ENCODE measurements at places on chromosomes 5 and 9.

DNA sequence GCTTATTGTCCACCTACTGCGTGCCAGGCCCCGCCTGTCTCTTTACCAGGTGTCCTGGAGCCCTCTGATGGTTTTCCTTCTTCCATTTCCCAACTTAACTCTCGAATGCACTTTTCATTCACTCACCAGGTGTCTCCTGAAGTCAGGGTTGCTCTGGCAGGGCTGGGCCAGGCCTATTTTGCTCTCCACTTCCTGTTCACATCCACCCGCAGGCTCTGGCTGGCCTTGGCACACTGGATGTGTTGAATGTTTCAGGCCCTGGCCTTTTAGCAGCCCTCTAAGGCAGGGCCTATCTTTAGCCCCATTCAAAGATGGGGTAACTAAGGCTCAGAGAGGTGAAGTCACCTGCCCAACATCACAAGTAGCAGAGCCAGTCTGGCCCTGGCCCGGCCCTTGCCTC lies 16.4 kb downstream of the LRRC8A start:
- DNase-seq, result no peak

GRCh38 chr9:111474385-111474784 lies 9.8 kb downstream of the ECPAS start:
- DNase-seq, result no peak

DNA sequence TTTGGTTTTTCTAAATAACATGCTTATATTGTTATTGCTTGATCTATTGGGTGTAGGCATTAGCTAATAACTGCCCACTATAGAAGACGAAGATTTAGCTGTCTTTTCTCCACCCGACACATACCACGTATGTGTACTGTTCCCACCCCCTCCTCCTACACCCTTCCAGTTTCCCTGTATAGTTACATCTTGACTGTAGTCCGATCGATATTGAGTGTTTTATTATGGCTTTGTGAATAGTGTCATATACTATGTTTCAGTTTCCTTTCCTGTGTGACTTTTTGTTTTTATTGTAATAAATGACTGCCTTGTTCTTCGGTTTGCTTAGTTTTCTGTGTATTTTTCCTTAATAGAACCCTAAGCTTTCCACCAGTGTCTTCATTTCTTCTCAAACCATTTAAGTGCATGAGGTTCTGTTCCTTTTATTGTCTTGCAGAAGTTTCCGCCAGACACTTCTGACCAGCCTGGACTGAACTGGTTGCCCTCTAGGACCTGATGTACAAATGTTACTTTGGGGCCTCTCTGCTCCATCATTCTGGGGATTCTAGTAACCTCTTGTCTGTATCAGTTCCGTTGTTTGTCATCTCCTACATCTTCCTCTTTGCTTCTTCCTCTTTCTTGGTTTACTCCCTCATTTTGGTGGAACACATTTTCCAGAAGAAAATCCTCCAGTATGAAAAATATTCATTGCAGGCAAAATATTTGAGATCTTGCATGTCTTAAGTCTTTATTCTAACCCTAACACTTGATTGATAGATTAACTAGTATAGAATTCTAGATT lies 61.8 kb downstream of the PRKACG start:
- DNase-seq, result no peak

GRCh38 chr9:134723037-134723436 lies 81.4 kb downstream of the COL5A1 start:
- no peak for DNase-seq

- DNase-seq, result no peak
Measured at GRCh38 chr5:39638813-39639212, 214.0 kb upstream of the DAB2 start.

DNA sequence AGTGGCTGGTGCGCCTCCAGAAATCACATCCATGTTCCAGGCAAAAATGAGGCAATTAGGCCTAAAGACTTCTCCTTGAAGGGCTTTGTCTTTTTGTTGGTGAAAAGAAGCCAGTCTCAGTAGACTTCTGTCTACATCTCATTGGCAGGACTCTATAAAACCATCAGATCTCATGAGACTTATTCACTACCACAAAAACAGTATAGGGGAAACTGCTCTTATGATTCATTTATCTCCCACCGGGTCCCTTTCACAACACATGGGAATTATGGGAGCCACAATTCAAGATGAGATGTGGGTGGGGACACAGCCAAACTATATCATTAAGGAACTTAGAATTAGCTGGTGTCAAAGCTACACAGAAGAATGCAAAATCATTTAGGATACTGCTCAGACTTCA lies 77.7 kb upstream of the SNX2 start:
- DNase-seq, result no peak

- DNase-seq, result no peak
Measured at GRCh38 chr9:20728493-20729220, 44.6 kb downstream of the FOCAD start.

GRCh38 chr5:1067141-1068121 lies 44.4 kb downstream of the SLC12A7 start:
- DNase-seq, result no peak

- peak; percentile 36 for DNase-seq
Measured at GRCh38 chr5:171162596-171162995, 146.5 kb upstream of the TLX3 start.

DNA sequence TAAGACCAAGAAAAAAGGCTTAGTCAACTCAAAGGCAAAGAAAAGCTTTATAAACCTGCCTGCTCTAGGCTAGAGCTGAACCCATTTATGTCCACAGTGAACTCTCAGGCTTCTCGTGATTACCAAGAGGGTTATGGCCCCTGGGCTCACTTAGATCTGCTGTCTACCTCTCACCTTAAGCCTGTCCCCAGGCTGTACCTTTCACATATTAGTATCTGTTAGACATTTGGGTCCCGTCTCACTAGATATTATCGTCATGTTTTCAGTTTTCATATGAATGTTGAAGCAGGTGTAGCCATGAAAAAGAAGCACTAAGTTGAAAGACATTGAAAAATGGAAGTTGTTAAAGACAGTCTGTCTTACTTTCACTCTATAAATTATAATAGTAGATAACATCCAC lies 75.2 kb upstream of the COX7C start:
- no peak for DNase-seq

DNA sequence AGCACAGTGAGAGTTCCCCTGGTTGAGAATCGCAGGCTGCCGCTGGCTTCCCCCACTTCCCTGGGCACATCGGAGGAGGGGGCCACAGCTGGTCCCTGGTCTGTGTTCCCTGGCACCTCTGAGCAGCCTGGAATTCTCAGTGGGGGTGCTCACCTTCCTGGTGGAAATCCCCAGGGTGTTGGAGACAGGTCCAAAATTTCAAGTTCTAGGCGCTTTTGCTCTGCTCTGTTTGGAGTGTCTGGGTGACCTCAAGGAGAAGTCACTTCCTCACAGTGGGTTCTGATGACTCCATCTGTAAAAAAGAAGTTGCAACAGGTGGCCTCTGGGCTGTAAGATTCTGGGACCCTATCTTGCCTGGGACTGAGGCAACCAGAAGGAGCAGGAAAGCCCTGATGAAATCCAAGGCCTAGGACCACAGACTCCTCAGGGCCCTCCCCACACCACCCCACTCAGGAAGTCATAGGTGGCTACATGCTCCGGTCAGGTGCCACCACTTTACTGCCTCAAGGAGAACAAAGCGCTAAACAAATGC lies at the start of gene TRAF1:
TRAF1 (minus strand) TSS at position 400 of the 532 bp plus-strand sequence. CDS start 721 bp downstream, outside the sequence.
- DNase-seq, result no peak

DNA sequence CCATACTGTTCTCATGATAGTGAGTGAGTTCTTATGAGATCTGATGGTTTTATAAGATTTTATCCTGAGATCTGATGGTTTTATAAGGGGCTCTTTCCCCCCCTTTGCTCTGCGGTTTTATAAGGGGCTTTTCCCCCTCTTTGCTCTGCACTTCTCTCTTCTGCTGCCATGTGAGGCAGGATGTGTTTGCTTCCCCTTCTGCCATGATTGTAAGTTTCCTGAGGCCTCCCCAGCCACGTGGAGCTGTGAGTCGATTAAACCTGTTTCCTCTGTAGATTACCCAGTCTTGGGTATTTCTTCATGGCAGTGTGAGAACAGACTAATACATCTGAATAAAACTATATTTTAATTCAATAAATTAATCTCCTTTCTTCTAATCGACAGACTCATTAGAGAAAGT lies 64.9 kb upstream of the ZSWIM6 start:
- no peak for DNase-seq

- no peak for DNase-seq
Measured at GRCh38 chr5:68803881-68804319, 289.9 kb upstream of the SLC30A5 start.

DNA sequence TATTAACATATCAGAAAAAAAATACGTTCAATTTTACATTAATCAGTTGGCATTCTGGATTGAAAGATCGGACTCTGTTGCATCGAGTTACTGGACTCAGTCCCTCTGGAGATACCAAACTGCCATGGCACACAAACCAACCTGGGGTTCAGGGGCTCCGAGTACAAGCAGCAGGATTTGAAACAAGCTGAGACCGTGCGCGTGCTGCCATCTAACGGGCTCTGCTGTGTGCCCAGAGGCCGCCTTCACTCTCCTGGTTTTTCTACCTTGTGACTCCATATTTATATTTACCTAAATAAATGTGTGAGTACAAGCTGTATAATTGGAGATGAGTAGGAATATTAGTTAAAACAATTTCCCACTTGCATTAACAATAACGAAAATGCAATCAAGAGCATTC lies 48.2 kb downstream of the ANXA1 start:
- no peak for DNase-seq

DNA sequence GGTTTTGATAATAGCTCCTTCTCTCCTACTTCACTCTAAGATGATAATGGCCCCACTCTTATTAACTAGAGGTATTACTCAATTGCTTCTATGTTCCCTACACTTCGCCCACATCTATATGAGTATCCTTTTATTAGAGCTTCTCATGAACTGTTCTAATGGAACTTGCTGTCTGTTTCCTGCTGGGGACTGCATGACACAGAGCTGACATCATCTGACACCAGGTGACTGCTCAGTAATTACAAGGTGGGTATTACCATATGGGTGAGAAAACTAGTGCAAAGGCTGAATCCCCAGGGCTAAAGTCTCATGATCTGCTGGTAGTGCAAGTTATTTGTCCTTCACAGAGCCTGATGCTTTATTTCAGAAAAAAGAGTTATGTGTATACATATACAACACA lies 146.2 kb upstream of the PLCXD3 start:
- DNase-seq, result no peak

GRCh38 chr5:147780924-147781573 lies 1.5 kb downstream of the JAKMIP2 start:
- no peak for DNase-seq

- DNase-seq, result no peak
Measured at GRCh38 chr9:78357165-78357873, 60.4 kb downstream of the PSAT1 start.

- DNase-seq, result no peak
Measured at GRCh38 chr9:121835587-121836365, 184.3 kb downstream of the DAB2IP start.

DNA sequence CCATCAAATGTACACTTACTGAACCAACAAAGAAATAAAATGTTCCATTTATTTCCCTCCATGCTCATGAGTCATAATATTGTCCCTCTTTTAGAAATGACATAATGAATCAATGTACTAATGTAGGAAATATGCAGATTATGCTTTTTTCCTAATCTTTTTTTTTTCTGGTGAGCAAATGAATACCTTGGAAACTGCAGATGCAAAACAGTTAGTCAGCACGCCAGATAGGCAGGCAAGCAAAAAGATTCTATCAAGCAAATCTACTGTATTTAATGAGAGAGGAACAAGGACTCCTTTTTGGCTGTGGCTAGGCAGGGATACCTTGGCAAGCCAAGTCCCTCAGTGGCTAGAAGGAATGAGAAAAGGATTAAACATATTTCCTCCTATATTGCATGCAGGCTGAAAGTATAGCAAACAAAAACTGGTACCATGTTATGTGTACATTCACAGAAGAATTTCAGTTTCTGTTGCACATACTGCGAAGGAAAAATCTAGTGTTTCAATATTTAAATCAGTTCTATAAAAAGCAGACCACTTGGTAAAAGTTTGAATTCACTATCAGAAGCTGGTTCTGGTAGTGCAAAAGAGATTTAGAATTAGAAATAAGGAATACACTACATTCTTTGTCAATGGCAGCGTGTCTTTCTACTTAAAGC lies 605.4 kb downstream of the TLE1 start:
- DNase-seq, result no peak

GRCh38 chr9:127897193-127897692 lies 2.2 kb downstream of the ST6GALNAC6 start:
- no peak for DNase-seq

DNA sequence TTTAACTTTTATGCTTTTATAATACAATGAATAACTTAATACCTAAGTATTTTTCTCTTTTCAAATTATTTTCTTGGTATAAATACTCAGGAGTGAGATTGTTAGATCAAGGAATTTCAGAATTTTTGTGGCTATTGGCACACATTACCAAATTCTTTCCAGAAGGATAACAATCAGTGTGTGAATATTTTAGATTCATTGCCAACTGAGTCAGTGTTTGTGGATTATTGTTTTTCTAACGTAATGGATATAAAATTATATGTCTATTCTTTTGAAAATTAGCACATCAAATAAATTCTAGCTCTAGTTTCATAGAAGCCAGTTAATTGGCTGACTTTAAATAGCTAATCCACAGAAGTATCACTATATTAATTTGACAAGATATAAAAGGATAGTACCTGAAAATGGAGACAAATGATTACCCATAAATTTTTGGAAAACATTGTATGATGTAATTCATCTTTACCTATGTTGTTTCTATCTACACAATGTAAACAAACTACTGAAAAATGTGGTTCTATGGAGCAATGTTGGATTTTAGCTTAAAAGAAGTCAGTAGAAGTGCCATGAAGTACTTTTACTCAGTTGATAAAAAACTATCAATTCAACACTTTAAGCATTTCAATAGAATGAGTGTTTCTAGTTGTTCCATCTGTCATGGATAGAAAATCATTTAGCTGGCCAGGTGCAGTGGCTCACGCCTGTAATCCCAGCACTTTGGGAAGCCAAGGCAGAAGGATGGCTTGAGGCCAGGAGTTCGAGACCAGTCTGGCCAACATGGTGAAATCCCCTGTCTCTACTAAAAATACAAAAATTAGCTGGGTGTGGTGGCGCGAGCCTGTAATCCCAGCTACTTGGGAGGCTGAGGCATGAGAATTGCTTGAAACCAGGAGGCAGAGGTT lies 185.1 kb downstream of the ADAMTSL1 start:
- DNase-seq, result no peak

- no peak for DNase-seq
Measured at GRCh38 chr9:79945495-79945894, 373.7 kb downstream of the TLE4 start.

DNA sequence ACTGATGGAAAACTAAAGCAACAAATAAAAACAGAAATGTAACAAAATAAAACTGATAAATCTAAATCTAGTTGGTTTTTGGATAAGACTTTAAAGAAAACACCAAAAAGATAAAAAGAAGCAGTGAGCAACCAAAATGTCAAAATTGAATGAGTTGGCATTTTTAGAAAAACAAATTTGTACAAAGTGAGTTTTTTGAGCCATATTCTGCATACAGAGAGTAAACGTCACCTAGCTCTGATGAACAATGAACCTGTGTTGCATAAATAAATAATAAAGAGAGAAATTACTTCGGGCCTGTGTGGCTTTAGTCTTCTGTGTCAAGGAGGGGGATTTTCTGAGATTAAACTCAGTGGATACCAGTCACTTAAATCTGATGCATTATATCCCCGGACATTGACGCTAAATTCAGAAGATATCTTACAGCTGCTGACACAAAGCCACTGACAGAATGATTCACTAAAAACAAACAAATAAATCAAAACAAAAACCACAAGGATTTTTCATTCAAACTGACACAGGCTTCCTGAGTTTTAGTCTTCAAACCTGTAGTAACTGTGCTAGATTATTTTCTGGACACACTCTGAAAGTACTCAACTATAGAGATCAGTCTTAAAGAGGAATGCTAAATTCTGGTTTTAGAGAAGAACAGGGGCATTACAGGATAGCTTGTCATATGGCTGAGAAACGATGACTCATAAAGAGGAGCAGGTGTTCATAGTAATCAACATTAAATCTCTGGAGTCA lies 403.5 kb upstream of the ST8SIA4 start:
- peak; percentile 30 for DNase-seq

Data from NCI-H146 (cell line).